ENCODE measurements at places on chromosomes 16 and 17.

DNA sequence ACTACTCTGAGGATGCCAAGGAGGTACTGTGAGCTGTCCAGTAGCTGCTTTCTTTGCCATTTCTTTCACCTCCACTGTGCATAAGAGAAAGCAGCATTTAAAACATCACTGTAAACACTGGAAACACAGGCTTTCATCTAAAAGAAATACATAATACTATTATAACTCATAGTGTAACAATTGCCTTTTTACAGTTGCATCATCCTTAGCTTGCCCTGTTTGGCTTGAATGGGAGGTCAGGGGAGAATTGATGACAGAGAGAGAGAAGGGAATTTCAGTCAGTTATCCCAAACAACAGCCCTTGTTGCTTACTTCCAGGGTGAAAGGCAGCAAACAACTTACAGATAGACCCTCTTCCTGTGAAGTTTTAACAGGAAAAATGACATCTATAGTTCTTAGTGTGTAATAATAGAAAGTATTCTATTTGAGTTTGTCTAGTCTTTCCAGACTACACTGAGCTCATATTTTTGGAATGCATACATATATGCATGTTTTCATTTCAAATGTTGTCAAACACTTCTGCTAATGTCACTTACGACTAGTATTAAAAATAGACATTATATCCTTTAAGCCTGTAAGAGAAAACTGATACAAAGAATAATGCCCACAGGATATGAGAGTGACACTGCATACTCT is 71.7 kb upstream of the MTMR4 start:
- no peak for DNase-seq

- DNase-seq: no peak
Measured at GRCh38 chr16:65116818-65117430, 4.9 kb downstream of the CDH11 start.

- DNase-seq: no peak
Measured at GRCh38 chr16:4103745-4104144, 12.5 kb downstream of the ADCY9 start.

DNA sequence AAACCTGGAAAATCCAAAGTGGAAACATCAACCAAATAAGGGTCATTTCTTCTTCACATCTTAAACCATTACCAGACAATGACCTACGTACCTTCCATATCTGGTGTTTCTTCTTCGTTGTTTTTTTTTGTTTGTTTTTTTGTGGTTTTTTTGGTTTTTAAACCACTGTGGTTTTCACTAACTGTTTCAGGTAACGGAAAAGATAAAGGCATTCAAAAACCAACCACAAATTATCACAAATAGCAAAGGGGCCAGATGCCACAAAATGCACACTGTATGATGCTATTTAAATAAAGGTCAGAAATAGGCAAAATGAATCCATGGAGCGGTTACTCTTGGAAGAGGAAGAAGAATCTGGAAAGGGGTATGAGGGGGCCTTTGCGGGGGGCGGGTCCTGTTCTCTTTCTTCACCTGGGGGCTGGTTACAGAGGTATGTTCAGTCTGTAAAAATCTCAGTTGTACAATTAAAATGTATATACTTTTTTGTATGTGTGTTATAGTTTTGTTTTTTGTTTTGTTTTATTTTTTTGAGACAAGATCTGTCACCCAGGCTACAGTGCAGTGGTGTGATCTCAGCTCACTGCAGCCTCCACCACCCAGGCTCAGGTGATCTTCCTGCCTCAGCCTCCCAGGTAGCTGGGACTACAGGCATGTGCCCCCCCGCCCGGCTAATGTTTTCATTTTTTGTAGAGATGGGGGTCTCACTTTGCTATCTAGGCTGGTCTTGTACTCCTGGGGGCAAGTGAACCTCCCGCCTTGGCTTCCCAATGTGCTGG is 29.6 kb downstream of the LITAF start:
- DNase-seq: no peak

DNA sequence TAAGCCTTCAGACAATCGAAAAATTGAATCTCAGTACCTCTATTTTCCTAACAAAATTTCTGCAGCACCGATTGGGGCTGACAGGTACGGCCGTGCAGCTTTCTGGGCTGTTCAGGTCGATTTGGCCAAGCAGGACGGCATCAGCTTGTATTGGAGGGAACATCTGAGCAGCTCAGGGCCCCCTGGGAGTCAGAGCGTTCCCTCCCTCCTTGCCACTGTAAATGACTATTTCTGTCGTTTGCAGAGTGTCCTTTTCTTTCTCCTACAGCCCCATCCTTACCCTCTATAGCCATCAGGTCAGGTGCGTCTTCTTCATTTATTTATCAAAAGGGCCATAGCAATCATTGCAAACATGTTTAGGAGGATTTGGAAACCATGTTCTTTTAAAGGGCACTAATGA is 731.1 kb downstream of the WWOX start:
- DNase-seq: no peak

Data from cortex of kidney (tissue), 1 donor.